ENCODE measurements at places on chromosomes 13 and 19. TPM values are rescaled to one million over a fixed set of nuclear protein-coding genes. Genes with fewer than 3 reads are reported as not detected.

DNA sequence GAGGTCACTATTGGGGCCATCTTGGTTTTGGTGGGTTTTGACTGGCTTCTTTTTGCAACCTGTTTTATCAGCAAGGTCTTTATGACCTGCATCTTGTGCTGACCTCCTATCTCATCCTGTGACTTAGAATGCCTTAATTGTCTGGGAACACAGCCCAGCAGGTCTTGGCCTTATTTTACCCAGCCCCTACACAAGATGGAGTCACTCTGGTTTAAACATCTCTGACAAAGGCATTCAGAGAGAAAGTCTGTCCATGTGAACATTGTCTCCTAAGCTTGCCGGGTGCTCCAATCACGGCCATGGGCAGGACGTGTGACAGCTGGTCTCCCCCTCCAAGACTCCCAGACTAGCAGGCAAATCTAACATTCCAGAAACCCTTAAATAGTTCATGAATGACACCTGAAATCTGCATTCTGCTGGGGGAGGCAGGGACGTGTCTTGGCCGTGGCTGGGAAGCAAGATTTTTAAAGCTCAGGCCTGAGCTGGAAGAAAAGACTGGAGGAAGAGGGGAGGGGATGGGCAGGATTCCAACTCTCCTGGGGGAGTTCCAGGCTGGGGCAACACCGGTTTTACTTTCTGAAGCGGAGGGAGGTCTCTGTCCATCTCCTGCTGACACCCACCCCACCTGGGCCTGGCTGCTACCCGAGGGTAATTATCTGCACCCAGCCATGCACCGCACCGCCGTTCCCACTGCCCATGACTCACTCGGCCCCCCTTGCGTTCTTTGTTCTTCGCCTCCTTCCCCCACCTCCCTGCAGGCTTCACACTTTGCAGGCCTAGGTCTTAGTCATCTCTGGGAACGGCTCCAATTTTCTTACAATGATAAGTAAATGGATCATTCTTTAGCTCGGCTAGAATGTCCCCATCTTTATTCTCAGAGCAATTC is 11.6 kb upstream of the OR1M1 start:
- DNase-seq: peak; percentile 92

The RTBDN gene
- total RNA-seq: not detected

- DNase-seq: no peak
Observed at GRCh38 chr19:49189259-49189658, 31.7 kb downstream of the TRPM4 start.

The TMTC4 gene
- total RNA-seq: 12.7 TPM

The DAND5 gene
- total RNA-seq: 0.04 TPM

DNA sequence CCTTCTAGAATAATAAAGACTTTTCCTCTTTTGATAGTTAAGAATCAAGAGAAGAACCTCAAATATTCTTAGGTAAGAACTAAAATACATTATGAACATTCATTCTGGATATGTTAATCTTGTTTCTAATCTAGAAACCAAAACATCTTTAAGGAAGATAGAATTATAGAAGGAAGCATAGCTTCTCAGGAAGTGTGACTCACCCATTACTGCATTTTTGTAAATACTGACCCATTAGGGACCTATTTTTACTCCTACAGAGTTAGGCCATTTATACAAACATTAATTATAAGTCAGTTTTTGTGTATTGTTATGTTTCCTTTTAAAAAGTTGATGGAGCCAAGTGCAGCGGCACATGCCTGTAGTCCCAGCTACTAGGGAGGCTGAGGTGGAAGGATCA is 147.1 kb downstream of the NUFIP1 start:
- DNase-seq: no peak
